ENCODE measurements at places on chromosomes 3 and 15. TPM values are rescaled to one million over a fixed set of nuclear protein-coding genes. Genes with fewer than 3 reads are reported as not detected.

Gene SLC51A
- not detected for total RNA-seq

Gene EIF3J
- 74.4 TPM for total RNA-seq

Gene MAP1A
- 39.5 TPM for total RNA-seq

Gene KBTBD13
- total RNA-seq, result not detected

Gene PCOLCE2
- 27.8 TPM for total RNA-seq

Gene MAGI1
- 28.9 TPM for total RNA-seq

Gene GNL3
- total RNA-seq, result 167 TPM

Gene GOLGA8K
- total RNA-seq, result not detected

Gene CPA3
- total RNA-seq, result not detected

Gene P2RY1
- total RNA-seq, result 0.38 TPM

Gene IL5RA
- not detected for total RNA-seq

Gene PLEKHO2
- total RNA-seq, result 14.4 TPM

Gene SLC27A2
- under 0.01 TPM for total RNA-seq

Gene THAP10
- 3.4 TPM for total RNA-seq

Gene RTP1
- total RNA-seq, result under 0.01 TPM

Gene ZBED2
- total RNA-seq, result under 0.01 TPM

Measured in regular cardiac myocyte (primary cell).